Stomach (tissue), 19 donors: ENCODE measurements at places on chromosomes 4 and X.

DNA sequence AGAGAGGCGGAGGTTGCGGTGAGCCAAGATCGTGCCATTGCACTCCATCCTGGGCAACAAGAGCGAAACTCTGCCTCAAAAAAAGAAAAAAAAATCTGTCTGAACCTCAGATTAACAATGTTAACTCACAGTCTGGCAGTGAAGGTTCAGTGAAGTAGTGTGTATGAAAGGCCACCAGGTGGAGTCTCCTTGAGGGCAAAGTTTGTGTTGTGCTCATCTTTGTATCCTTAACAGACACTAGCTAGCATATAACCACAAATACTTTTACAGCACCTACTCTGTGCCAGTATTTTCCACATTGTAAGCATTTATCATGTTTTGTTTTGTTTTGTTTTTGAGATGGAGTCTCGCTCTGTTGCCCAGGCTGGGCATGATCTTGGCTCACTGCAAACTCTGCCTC lies 46.0 kb upstream of the MGST2 start:
- DNase-seq = no peak

DNA sequence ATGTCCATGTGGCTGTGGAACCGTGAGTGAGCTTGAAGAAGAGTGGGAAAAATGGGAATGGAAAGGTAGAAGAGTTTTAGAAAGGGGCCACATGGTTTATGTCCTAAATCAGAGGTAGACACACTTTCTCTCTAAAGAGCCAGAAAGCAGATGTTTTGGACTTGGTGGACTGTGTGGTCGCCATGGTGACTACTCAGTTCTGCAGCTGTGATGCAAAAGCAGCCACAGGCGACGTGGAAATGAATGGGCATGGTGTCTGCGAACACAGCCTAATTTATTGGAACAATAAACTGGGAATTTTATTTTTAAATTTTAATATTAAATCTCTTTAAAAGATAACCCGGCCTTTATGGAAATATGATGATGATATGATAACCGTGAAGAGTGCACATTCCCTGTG lies 386.0 kb upstream of the FAT1 start:
- DNase-seq = no peak

DNA sequence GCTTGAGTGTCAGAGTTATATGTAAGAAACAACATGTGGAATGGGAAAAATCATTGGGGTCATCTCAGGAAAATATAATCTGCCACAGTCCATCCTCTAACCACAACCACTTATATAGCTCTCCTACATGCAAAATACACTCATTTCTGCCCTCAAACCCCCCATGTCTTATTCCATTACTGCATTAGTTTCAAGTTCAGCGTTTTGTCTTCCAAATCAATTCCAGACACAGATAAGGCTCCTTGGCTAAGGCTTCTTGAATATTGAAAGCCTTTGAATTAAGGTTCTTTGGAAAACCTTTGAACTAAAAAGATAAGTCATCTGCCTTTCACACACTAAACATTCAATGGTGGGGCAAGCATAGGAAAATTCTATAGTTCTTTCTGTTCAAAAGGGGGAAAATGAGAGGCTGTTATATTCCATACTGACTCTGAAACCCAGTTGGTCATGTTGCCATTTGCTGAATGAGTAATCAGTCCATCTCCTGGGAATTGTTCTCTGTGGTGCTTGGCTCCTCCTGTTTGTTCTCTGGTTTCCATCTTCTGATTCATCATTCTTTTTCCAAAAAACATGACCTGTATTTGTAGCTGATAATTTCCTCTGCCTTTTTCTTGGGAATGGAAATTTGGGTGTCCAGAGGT lies 218.7 kb downstream of the BMPR1B start:
- DNase-seq = no peak

GRCh38 chr4:184313702-184314659 lies 96.3 kb upstream of the ENPP6 start:
- DNase-seq = peak; percentile 54

DNA sequence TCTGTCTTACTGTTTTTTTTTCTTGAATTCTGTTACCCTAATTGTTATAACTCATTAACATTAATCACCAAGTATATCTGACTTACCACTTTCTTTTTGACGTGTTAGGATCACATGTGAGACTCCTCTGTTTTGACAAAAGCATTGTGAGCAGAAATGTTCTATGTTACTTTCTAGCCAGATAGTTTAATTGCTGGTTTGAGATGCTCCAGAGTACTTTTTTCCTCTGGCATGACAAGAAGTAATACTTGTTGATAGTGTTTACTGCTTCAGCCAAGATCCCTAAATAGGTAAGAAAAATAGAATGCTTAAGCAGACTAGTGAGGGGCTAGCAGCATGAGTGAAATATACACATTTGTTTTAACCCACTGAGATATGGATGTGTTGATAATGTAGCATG lies 303.9 kb upstream of the PABPC4L start:
- DNase-seq = no peak

DNA sequence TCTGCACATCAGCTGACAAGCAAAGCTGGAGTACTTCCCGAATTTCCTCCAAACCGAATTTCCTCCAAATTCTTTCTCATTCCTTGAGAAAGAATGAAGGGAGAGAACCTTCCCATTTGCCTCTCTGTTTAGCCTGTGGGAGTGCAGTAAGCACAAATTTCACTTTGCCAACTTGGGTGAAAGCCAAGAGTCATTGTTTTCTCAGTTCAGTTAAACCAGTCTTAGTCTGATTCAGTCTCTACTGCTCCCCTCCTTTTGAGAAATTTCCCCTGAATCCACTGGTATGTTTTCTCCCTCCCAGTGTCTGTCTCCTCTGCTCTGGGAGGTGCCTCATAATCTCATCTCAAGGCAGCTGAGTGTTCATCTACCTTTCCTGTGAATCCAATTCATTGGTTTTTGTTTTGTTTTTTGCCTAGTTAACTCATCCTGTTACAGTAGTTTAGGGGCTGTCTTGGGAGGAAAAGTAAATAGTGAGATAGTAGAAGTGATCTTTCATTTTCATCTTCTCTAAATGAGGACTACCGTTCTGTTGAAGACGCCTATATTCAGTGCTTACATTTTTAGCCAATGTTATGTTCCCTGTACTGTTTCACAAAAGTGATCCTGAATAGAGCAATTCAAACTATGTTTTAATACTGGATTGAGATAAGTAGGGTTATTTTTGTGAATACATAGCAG lies 49.0 kb downstream of the SYTL5 start:
- DNase-seq = no peak

- DNase-seq = no peak
These were observed 1092.6 kb upstream of the PCDH10 start for GRCh38 chr4:132056496-132056895.

- DNase-seq = no peak
These were observed 23.3 kb downstream of the AMER1 start for GRCh38 chrX:64182208-64182607.

GRCh38 chrX:37993837-37994619 lies 12.3 kb upstream of the SYTL5 start:
- peak; percentile 71 for DNase-seq

GRCh38 chr4:158008551-158009218 lies 164.1 kb downstream of the GASK1B start:
- DNase-seq = no peak

GRCh38 chrX:69127466-69127865 lies 37.8 kb downstream of the PJA1 start:
- DNase-seq = no peak

- DNase-seq = no peak
These were observed 107.6 kb downstream of the LARP1B start for GRCh38 chr4:128168701-128169100.

- no peak for DNase-seq
These were observed 7.3 kb upstream of the CSF2RA start for GRCh38 chrX:1261285-1261684.

GRCh38 chr4:29588617-29589016 lies 1131.6 kb upstream of the PCDH7 start:
- no peak for DNase-seq

DNA sequence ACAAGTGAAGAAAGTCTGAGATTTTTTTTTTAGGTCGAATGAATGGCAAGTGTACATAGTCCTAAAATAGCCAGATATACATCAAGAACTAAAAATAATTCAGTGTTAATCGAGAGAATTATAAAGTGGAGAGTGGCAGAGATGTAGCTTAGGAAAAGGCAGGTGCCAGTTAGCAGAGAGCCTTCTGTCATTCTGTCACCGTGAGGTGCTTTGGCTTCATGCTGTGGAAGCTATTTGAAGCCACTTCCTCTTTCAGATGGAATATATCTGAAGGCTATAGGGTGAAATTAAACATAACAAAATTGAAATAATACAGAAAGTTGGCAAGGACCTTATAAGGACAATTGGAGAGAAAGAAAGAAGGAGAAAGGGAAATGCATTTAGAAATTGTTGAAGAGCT lies 756.3 kb downstream of the CCSER1 start:
- DNase-seq = no peak

- no peak for DNase-seq
These were observed 384.2 kb downstream of the SH3BGRL start for GRCh38 chrX:81586096-81586495.

DNA sequence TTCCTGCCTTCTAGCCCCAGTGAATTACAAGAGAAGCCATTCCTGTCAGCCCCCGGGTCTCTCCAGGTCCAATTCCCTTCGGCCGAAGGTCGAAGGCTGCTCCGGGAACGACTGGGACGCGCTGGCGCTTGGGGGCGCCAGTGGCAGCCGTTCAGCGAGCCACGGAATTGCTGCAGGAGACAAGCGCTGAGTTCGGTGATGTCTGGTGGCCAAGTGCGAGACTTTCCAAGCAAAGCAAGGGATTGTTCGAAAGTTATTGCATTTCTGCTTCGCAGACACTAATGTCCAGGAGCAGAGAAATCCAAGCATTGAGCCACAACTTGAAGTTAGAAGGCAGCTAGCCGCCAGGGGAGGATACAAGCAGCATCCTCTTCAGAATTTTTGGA lies 1.1 kb upstream of the DKK2 start:
- no peak for DNase-seq

GRCh38 chrX:67612231-67612630 lies 68.4 kb downstream of the AR start:
- DNase-seq = no peak

DNA sequence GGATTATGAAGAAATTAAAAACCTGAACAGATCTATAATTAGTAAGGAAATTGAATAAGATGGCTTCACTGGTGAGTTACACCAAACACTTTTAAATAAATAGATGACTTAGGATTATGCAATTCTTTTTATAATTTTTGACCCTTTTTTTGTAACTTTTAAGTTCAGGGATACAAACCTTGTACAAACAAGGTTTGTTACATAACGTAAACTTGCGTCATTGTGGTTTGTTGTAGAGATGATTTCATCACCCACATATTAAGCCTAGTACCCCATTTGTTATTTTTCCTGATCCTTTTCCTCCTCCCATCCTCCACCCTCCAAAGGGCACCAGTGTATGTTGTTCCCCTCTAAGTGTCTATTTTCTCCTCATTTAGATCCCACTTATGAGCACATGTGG lies 75.7 kb downstream of the CPEB2 start:
- no peak for DNase-seq

GRCh38 chr4:181018913-181019312 lies 1224.3 kb upstream of the TENM3 start:
- no peak for DNase-seq

DNA sequence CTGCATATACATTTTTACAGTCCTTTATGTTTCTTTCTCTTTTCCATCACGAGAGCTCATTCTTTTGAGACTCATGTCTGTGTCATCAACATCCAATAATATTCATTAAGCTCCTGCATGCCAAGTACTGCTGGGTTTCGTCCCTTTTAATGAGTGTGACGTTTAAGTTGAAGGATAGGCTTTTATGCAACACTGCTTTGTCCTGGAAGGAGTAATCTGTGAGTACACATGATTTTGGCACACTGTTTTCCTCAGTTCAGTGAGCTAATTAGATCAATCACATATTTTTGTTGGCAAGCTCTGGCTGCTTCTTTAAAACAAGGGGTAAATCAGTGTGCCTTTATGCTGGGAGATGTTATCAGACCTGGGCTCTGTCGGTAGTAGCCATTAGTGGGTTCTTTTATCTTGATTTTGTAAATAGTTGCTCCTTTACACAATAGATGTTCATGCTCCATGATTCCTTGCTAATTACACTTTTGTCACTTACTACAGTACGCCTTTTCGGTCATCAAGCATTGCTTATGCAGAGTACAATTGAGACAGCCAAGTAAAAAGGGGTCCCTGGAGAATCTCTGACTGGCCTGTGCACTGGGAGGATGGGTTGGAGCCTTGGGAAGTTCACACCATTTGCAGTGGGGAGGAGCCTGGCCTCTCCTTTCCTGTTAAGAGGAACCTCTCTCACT lies 132.6 kb downstream of the FHIP1A start:
- DNase-seq = no peak

- DNase-seq = no peak
These were observed 43.0 kb downstream of the EIF2S3 start for GRCh38 chrX:24097741-24098260.

DNA sequence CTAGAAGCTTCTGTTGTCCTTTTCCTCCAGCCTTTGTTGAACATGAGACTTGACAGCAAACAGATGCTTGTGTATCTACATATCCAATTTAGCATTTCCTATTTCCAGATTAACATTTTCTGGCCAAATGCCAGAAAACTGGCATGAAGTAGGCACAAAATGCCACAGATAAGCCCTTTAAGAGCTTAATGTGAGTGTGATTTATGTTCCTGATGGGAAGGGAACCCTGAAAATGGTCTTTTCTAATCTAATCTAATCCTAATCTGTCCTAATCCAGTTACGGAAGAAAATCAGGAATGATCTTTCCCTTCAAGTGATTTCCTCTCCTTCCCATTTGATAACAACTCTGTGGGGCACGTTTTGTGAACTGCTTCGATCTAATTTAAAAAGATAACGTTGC lies 133.0 kb upstream of the C1QTNF7 start:
- DNase-seq = no peak

DNA sequence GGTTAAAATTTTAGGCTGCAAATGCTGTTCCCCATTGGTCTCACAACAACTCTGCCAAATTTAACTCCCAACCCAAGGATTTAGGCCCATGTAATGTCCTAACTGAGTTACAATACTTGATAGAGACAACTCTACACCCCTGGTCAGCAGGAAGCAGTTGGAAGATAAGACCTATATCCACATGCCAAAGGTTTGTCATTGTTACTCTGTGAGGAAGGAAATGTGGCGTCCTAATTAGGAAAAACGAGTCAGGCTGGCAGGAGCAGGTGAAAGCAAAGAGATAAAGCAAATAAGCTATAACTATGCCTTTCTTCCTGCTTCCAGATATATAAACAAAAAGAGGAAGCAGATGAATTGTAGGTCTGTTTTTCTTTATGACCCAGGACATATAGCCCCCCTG lies 69.1 kb downstream of the SPIN4 start:
- peak; percentile 3 for DNase-seq
